ENCODE measurements at places on chromosomes 3 and 15. TPM values are rescaled to one million over a fixed set of nuclear protein-coding genes. Genes with fewer than 3 reads are reported as not detected.

DNA sequence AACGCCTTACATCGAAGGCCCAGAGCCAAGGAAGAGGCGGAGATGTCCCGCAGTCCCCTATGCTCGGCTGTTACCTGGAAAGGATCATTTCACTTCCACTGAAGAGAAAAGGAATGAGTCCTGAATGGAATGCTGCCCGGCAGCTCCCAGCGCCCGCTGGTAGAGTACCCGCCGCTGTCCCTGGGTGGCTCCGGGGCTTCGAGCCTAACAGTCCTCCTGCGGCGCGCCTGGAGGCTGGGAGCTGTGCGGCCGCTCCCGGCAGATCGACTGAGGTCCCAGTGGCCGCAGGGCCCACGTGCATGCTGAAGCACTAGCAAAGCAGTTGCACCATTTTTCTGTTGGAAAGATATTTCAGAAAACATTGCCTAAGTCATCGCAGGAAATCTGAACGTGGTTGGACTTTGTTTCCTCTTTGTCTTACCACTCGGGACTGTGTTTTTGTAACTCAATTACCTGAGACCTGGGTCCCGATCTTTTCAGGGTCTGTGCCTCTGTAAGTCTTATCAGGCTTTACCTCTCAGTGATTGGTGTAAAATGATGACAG, 984 bp downstream of the RNU6-1 start:
- H3K27me3 ChIP-seq = peaks cover 24% of the 10 kb centered on the region
- peak overlapping the region; percentile 23 for H3K4me3 ChIP-seq
- no peaks in the 10 kb centered on the region for H3K36me3 ChIP-seq
- H3K4me1 ChIP-seq = peaks cover 20% of the 10 kb centered on the region
- peak overlapping the region; percentile 100 for H3K27ac ChIP-seq
- DNase-seq = peak; percentile 70

DNA sequence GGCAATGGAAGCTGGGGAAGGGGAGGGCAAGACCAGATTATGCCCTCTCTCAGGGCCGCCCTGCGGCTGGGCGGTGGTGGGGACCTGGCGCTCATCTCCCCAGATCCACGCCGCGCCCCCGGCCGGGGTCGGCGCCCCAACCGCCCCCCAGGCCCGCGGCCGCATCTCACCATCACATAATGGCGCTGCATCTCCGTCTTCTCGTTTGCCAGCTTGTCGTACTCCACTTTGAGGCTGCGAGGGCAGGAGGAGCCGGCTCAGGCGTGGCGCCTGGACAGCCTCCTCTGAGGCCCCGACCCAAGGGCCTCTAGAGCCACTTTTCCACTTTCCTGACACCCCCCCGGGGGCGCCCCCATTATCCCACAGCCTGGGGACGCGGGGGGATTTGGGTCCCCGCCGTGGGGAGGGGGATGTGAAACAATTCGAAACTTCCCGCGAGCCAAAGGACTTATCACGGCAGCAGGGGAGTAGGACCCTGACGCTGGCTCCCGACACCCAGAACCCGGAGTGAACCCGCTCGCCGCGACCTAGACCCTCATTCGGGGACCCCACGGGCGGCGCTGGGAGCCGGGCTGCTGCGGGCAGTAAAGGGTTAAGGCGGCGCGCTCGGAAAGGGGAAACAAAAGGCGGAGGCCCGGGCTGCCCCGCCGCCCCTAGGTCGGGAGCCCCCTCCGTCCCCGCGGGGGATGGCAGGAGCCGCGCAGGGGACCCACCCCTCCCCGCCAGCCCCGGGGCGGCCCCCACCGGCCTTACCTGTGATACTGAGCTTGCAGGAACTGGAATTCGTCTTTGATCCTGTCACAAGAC, 2.1 kb downstream of the TLE3 start:
- DNase-seq = peak; percentile 90
- H3K36me3 ChIP-seq = peaks cover 26% of the 10 kb centered on the region
- H3K27ac ChIP-seq = peak overlapping the region; percentile 94

KLHL6 gene
- total RNA-seq = 21.6 TPM

GRCh38 chr3:155219106-155219505, 74.4 kb downstream of the STRIT1 start:
- no peaks in the 10 kb centered on the region for H3K27me3 ChIP-seq
- no peaks in the 10 kb centered on the region for H3K4me1 ChIP-seq
- no peak overlapping the region for H3K27ac ChIP-seq
- no peak overlapping the region for H3K4me3 ChIP-seq
- no peak for DNase-seq

SHQ1 gene
- total RNA-seq = 18.3 TPM

DNA sequence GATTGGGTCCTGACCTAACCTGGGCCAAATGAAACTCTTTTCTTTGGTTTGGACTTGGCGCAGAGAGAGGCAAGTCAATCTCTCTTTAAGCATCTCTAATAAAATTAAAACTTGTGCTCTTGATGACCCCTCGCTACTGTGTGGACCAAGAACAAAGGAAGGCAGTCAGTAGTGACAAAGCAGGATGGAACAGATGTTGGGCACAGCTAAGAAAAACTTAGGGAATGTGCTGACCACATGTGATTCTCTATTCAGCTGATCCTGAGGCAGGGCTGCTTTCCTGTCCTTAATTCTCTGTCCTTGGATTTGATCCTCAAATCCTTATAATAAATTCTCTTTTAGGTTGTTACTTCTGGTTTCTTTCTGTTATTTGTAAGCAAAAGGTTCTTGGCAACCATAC, 259.9 kb downstream of the ZIC1 start:
- H3K27me3 ChIP-seq = no peaks in the 10 kb centered on the region
- H3K36me3 ChIP-seq = no peaks in the 10 kb centered on the region
- DNase-seq = no peak
- no peak overlapping the region for H3K27ac ChIP-seq

SCAMP2 gene
- total RNA-seq = 138 TPM

- DNase-seq = no peak
- no peak overlapping the region for H3K4me3 ChIP-seq
- H3K27ac ChIP-seq = no peak overlapping the region
- no peaks in the 10 kb centered on the region for H3K27me3 ChIP-seq
- no peaks in the 10 kb centered on the region for H3K36me3 ChIP-seq
Observed at GRCh38 chr3:59517388-59517787, 467.6 kb upstream of the CFAP20DC start.

- peak; percentile 53 for DNase-seq
- H3K36me3 ChIP-seq = peaks cover 4% of the 10 kb centered on the region
- no peaks in the 10 kb centered on the region for H3K27me3 ChIP-seq
- peaks cover 68% of the 10 kb centered on the region for H3K4me1 ChIP-seq
- H3K4me3 ChIP-seq = peak within 1 kb of the TSS; percentile 71
Observed at GRCh38 chr15:90001062-90001682, at the start of gene ZNF710. Gene ZNF710 (plus strand): TSS chr15:90001324. CDS start chr15:90067138, 65,814 bp downstream.

DNA sequence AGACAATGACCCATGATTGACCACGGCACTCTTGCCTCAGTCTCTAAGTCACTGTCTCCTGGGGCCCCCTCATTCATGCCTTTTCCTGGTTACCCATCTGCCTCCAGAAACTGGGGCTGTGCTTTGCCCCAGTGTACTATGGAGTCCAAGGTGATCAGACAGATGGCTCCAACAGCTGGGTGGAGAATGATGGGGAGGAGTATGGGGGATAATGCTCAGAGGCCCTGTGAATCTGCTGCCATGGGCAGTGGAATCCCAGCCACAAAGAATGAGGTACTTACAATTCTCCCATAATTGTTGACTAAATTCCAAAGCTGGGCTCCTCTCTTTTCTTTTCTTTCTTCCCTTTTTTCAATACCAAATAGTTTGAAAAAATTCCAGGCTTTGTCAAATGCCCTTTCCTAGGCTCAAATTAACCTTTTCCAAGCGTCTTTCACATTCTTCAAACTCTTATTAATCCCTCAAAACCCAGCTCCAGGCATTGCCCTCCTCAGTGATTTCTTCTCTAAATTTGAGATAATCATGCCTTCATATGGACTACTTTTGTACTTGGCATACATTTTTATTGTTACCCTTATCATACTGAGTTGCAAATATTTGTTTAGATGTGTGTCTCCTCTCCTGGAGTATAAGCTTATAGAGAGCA, 148.5 kb upstream of the ICE2 start:
- H3K27ac ChIP-seq = no peak overlapping the region
- no peaks in the 10 kb centered on the region for H3K36me3 ChIP-seq
- DNase-seq = no peak
- no peak overlapping the region for H3K4me3 ChIP-seq
- H3K4me1 ChIP-seq = no peaks in the 10 kb centered on the region

SERINC4 gene
- total RNA-seq = 0.12 TPM

BTLA gene
- 0.15 TPM for total RNA-seq

DNA sequence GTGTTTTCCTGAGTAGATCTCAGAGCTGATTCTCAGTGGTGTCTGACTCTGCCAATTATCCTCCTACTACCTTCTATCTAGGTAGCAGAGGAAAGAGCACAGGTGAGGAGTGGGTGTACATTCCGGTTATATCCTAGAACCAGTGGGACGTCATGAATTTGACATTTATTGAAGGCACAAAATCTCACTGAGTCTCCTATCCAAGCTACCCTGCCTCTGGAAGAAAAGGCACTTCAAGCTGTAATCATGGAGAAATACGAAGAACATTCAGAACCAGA, 952.2 kb downstream of the TUSC7 start:
- no peak overlapping the region for H3K27ac ChIP-seq
- no peaks in the 10 kb centered on the region for H3K36me3 ChIP-seq
- no peak for DNase-seq
- H3K4me3 ChIP-seq = no peak overlapping the region
